ENCODE measurements at places on chromosomes 3 and 15.

DNA sequence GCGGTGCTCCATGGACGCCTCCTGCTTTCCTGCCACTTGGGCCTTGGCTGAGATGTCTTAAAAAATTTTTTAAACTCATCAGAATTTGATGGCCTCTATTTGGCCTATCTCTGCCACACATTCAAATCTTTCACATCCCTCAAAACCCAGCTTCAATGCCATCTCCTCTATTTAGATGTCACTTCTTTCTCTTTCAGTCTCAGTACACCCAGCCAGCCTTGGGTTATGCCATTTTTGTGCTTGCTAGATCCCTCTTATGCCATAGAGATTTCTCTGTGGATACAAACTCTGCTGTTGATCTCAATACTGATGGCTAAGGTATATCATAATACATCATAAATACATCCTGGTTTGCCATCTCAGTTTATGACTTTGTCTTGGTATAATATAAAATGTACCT lies 222.3 kb upstream of the TPRG1 start:
- no peak for DNase-seq

DNA sequence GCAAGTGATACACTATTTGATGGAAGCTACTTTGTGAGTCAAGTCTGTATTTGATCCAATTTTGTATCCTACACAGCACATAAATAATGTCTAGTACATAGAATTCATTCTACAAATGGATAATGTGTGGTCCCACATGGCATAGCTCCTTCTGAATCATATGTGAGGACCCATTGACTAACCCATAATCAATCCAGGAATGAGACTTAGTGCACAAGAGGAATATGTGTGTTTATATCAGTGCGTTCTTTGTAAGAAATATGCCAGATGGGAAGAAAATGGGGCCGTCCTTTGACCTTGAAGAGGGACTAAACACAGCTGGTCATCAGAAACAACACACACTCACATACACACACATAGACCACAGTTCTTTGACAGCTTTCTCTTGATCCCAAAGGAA lies 282.7 kb upstream of the SEMA6D start:
- DNase-seq = no peak

DNA sequence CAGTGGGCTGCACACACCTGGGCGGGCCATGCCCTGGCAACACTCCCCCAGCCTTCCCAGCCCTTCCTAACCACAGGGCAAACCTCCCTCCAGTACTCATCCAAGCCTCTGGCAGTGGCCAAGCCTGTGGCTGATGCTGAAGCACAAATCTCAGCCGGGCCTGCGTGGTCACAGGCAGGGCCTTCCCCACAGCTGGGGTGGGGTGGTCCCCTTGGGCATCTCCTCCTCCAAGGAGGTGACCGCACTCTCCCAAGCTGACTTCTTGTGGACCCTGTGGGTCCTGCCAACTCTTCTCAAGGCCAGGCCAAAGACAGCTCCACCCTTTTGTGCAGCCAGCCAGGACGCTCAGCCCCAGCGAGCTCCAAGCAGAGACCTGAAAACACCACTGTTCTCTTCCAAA lies 21.4 kb downstream of the GRAMD2A start:
- peak; percentile 8 for DNase-seq

DNA sequence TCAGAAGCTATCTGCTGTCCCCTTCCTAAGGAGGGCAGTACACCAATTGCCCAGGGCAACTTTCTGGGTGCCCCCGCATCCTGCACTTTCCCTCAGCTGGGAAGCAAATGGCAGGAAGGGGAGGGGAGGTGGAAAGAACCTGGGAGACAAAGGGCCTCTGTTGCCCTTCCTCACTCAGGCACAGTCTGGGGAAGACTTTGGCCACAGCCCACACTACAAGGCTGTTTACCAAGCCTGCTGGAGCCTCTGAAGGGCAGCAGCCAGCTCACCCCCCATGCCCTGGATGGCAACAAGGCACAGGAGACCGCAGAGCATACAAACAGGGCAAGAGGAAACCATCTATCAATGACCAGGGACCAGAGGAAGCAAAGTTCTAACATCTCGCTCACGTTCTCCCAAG lies 42.4 kb downstream of the ARRDC4 start:
- no peak for DNase-seq

- no peak for DNase-seq
Observed at GRCh38 chr3:7203969-7204847, 343.3 kb downstream of the GRM7 start.

DNA sequence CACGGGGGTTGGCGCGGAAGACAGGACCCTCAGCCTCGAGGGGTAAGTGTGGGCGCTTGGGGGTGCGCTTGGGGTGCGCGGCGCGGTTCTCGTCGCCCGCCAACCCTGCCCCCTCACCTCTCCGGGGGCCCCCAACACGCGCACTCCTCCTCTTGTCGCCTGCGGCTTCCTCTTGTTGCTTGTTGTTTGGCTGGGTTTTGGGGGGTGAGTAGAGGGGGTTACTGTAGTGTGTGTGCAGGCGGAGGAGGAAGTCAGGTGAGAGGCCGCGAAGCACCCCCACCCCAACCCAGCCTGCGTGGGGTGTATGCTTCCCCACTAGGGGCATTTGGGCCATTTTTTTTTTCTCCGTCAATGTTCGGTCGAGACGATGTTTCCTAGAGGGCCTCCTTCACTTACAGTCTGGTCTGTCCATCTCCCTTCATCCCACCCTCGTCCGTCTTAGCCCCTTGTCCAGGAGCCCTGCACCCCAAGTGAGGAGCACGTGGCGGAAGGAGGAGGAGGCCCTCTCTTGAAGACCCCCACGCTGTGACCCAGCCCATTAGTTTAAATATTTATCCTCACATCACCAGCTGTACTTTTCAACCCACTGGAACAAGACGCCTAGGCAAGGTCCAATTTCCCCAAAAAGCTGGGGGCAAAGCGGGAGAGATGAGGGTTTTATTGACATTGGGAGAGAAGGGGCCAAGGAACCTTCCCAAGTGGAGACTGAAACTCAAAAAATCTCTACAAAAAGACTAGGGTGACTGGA lies 20.4 kb upstream of the SATB1 start:
- peak; percentile 6 for DNase-seq

GRCh38 chr3:18575573-18575972 lies 150.4 kb upstream of the SATB1 start:
- no peak for DNase-seq

- no peak for DNase-seq
Observed at GRCh38 chr3:58158442-58159153, 52.2 kb downstream of the DNASE1L3 start.

- DNase-seq = no peak
Observed at GRCh38 chr15:84862214-84862975, 22.1 kb upstream of the SLC28A1 start.

GRCh38 chr3:4865714-4866113 lies 113.5 kb upstream of the BHLHE40 start:
- DNase-seq = no peak

DNA sequence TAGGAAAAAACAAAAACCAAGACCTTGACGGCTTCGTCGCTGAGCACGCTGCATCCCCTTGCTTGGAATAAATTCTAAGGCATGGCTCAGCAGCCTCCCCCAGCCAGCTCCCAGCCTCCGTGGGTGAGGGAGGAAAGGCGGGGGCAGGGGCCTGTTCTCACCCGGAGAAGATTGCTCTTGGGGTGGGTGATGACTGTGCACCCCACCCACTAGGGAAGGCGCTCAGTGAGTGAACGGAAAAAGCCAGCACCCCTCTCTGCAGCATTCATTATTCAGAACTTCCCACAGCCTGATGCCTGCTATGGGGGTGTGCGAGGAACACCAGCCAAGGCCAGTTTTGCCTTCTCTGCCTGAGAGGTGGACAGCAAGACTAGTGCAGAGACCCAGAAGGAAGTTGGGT lies 19.3 kb upstream of the NTRK3 start:
- DNase-seq = no peak

- peak; percentile 19 for DNase-seq
Observed at GRCh38 chr3:37456270-37456708, 281.9 kb upstream of the LRRFIP2 start.

DNA sequence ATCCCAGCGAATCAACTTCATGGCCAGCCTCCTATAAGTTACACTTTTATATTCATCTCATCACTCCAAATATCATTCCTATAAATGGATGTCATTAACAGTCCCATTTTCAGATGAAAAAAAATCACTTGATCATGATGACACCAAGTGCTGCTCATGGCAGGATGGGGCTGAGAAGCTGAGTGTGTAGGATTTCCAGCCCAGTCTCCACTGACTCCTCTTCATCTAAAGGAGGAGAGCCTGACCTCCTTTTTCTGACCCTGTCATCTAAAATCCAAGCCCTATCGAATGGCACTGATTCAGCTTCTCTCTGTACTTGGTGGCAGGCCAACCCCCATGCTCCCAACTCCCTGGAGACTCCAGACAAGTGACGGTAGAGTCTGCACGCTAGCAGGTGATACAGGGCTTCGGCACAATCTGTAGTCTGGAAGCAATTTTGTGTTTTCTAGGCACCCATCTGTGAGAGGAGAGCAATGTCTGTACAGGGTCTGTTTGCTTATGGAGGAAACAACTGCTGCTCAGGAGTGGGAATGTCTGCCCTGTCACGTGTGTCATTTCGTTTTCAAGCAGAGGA lies 103.2 kb downstream of the EPHB1 start:
- no peak for DNase-seq

- peak; percentile 27 for DNase-seq
Observed at GRCh38 chr3:65597952-65598413, 440.7 kb downstream of the MAGI1 start.

DNA sequence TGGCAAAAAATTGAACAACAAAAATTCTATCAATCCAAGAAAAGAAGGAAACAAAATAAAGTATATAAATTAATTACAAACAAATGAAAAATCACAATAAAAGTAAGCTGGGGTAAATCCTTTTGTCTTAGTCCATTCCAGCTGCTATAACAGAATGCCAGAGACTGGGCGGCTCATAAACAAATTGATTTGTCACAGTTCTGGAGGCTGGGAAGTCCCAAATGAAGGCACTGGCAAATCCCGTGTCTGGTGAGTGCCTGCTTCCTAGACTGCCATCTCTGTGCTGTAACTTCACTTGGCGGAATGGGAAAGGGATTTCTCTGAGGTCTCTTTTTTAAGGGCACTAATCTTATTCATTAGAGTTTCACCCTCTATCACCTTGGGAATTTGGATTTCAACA lies 53.6 kb upstream of the RPL35A start:
- no peak for DNase-seq

- DNase-seq = no peak
Observed at GRCh38 chr3:147341727-147342126, 64.6 kb downstream of the ZIC4 start.

- DNase-seq = no peak
Observed at GRCh38 chr3:163813935-163814334, 1264.4 kb downstream of the SI start.

GRCh38 chr15:75109021-75109735 lies 85.8 kb downstream of the PPCDC start:
- no peak for DNase-seq

GRCh38 chr3:23263796-23264195 lies 60.7 kb downstream of the UBE2E2 start:
- no peak for DNase-seq

- DNase-seq = no peak
Observed at GRCh38 chr3:166957121-166957520, 423.0 kb downstream of the ZBBX start.

- DNase-seq = no peak
Observed at GRCh38 chr3:58724336-58724735, 57.8 kb upstream of the FAM3D start.

DNA sequence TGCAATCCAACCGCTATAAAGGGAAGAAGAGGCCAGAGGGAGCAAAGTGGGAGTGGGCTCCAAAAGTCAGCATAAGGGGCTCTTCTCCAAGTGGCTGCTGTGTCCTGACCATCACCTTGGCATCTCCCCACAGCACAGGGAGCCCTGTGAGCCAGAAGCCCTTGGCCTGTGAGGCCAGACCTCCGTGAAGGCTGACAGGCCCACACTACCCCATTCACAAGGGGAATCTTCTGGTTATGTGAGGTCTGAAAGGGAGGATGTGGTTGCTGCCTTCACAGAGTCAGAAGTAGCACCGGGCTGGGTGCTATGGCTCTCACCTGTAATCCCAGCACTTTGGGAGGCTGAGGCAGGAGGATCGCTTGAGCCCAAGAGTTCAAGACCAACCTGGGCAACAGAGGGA lies 2.6 kb upstream of the ULK3 start:
- DNase-seq = no peak

GRCh38 chr15:58472221-58472620 lies 40.4 kb downstream of the LIPC start:
- no peak for DNase-seq

- DNase-seq = no peak
Observed at GRCh38 chr3:193863657-193864357, 270.8 kb downstream of the OPA1 start.

DNA sequence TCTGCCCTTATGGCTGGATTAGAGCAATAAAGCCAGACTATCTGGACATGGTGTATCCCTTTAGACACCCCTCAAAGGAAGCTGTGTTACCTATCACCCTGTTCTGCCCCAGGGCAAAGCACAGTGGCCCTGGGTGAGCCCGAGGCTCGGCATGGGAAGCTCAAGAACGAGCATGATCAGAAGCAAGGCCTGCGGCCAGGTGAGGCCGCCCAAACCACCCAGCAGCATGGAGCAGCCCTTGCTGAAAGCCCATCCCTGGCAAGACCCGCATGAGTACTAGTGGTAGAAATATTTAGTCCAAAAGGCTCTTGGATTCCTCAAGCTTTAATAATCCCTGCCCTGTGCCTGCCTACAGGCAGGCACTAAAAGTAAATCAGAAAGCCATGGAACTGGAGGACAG lies 261.1 kb downstream of the MEX3B start:
- DNase-seq = no peak

DNA sequence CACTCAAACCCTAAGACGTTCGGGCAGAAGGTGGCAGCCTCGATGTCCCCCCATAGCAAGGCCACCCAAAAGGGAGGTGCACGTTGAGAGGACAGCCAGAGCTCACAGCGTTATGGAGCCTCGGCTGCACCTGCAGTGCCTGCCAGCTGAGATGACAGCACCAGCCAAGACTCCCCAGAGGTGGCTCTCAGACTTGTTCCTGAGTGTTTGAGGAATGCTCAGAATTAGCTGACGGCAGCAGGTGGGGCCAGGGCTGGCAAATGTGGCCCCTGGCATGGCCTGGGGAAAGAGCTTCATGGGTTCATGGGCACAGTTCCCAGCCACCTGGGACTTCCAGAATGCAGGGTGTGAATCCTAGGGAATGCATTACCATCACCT lies 177.8 kb downstream of the KLF13 start:
- no peak for DNase-seq

- DNase-seq = no peak
Observed at GRCh38 chr3:177538750-177539730, 341.8 kb upstream of the TBL1XR1 start.

- peak; percentile 73 for DNase-seq
Observed at GRCh38 chr3:194134231-194134756, 1.7 kb upstream of the HES1 start.
